HT-29 (cell line): ENCODE measurements at places on chromosomes 1 and 21. TPM values are rescaled to one million over a fixed set of nuclear protein-coding genes. Genes with fewer than 3 reads are reported as not detected.

DNA sequence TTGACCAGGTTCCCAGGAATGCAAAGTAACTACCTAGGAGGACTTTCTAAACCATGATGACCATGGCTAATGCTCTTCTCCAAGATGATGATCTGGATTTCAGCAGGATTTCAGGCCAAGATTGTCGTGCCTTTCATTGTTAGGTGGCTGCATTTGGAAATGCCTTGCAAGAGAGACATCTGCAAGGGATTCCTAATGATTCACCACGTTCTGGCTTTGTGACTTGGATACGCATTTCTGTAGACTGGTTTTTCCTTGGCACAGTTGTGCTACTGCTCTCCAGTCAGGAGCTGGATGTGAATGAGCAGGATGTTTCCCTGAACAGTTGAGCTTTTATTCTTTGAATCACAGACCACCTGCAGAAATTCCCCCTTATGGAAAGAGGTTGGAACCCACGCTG is 212.4 kb downstream of the BACH1 start:
- no peak for DNase-seq

DNA sequence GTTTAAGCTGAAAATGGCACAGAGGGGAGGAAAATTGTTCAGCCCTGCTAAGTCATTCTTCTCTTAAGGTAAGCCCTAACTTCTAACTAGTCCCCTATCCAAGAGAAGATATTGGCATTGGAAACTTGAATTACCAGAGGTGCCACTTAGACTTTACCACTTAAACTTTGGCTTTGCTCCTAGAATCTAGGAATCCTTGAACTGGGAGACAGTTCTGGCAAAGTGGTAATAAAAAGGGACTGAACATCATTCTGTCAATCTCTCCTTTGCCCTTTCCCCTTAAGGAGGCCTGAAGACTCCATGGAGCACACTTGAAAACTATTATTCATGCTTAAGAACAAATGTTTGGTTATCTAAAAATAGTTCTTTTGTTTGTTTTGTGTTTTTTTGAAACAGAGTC is 8.4 kb downstream of the ATP1A4 start:
- no peak for DNase-seq

Gene AUNIP
- 8.3 and 11.4 TPM in 2 replicates for total RNA-seq

DNA sequence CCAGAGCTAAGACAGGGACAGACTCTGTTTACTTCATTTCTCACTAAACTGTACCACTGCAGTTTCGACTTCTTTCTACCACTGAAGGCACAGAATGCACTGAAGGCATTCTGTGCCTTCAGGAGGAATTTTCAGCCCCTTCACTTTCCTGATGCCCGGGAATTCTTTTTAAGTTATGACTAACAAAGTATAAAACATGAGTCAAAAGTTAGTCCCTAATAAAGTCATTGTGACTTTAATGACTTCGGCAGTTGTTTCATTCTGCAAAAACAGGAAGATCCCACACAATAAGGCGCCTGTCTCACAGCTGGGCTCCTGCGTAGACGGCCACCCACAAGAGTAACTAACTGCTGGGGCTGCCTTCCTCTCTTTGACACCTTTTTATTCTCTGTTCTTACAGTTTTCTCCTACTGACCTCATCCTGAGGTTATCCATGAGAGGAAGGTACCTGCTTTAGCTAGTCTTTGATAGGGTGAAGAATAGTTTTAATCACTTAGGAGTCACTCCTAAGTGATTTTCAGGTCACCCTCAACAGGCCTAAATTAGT is 183.9 kb upstream of the SGIP1 start:
- DNase-seq, result no peak
